ENCODE measurements at places on chromosomes 2 and 18.

GRCh38 chr18:731185-731584 lies 18.8 kb upstream of the ENOSF1 start:
- no peak for DNase-seq

- no peak for DNase-seq
Observed at GRCh38 chr2:101371636-101372035, 15.7 kb downstream of the CREG2 start.

- no peak for DNase-seq
Observed at GRCh38 chr2:2142345-2142744, 188.7 kb downstream of the MYT1L start.

GRCh38 chr2:68435615-68436014 lies 31.5 kb downstream of the FBXO48 start:
- DNase-seq: no peak

DNA sequence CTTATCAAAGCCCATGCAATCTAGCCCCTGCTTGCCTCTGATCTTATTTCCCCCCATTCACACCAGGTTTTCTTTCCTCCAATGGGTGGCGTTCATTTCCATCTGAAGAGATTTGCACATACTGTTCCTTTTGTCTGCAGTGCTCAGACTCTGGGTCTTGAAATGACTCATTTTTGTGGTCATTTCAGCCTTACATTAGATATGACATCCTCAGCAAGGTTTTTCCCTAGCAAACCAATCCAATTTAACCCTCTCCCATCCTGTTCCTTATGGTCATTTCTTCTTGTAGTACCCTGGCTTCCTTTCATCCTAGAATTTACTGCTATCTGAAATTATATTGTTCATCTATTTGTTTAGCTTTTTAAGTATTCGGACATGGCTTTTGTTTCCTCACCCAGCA lies 42.5 kb upstream of the SCN1A start:
- peak; percentile 11 for DNase-seq

DNA sequence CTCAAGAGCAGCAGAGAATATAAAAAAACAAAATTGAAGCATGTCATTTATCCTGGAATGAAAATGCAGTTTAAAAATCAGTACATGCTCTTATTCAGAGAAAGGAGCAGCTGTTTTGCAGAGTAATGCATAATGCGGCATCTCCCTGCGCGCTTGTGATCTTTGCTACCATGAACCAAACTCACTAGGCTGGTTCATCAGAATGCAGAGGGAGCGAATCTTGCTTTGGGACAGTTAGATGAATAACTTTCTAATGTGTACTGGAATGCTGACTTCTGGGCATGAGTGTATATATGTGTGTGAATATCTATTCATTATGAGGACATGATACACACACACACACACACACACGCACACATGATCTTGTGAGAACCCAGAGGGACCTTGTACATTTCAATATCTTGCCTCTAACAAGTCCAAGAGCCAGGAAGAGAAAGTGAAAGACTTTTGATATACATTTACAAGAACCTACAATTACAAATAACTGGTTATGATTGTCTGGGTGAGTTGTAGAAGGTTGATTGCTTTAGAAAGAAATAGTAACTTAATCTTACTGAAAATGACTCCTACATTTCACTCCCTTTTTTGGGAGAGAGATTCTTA lies 54.1 kb upstream of the THOC1 start:
- DNase-seq: no peak

GRCh38 chr2:101972621-101973434 lies 18.9 kb upstream of the IL1R2 start:
- peak; percentile 31 for DNase-seq

DNA sequence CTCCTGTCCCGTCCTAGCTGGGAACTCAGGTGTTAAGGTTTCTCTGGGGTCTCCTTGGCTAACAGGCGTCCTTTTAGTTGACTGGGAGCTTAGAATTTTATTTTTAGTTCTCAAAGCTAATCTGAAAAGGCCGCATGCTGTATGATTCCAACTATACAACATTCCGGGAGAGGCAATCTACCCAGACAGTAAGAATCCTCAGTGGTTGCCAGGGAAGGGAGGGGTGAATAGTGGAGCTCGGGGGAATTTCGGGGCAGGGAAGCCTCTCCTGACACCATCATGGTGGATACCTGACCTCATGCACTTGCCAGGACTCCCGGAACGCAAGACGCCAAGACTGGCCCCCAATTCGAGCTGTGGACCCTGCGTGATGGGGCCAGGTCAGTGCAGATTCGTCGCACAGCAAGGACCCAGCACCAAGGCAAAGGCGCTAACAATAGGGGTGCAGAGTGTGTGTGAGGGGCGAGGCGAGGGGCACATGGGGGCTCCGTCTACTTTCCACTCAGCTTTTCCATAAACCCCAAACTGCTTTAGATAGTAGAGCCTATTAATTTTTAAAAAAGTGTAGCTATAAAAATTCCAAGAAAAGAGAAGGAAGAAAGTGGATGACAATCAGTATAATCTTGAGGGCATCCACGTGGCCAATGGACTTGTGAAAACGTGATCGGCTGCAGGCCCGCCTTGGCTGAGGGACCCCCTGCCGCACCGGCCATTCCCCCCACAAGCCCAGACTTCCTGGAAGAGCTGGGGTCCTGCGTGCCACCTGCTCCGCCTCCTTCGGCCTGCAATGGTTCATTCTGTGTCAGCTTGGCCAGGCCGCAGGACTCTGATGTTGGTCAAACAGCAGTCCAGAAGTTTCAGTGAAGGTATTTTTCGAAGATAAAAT lies 17.3 kb downstream of the PDCD1 start:
- no peak for DNase-seq

DNA sequence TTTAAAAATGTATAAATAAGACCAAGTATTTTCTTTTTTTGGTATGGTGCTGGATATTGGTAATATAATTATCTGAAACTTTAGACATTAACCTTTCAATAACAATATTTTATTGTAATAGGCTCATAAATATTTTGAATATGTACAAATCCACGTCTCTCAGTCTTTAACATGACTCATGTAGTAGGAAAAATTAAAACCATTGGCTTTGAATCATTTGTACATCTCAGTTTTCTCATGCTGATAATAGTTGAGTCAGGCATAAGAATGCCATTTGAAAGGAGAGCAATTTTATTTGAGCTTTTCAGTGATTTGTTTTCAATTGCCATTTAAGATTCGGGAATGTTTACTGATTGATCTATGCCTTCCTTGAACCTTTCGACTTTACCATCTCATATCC lies 364.8 kb downstream of the TGIF1 start:
- DNase-seq: no peak

DNA sequence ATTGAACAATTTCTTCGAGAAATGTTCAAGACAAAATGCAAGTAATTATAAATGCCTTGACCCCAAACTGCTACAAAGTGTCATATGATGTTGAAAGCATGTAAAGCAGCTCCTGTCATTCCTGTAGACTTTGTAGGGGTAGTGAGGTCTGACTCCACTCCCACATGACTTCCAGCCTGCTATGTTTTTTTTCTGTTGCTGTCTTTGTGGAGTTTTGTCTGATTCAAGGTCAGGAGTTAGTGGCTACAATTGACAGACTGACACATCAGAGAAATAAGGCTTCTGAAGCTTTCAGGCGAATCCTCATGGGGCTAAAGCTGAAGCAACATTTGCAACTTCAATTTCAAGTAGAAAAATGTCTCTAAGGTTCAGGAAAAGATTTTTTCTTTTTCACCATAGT lies 63.9 kb upstream of the CCDC195 start:
- peak; percentile 91 for DNase-seq

- DNase-seq: no peak
Observed at GRCh38 chr2:105144152-105144940, 97.2 kb upstream of the GPR45 start.

DNA sequence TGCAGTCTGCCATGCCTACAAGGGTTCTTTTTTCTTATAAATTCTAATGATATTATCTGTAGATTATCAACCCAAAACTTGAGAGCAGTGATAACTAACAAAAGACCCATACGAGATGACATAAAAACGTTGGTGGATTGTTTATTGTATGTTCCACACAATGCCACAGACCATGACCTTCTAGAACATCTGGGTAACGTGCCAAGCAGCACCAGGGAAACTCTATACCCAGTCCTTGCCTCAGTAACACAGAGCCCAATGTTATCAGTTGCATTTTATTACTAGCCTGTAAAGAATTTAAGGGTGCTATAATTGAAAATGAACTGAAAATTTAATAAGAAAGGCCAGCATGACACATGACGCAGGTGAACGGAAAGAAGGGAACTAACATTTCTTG lies 99.1 kb upstream of the UGP2 start:
- no peak for DNase-seq

DNA sequence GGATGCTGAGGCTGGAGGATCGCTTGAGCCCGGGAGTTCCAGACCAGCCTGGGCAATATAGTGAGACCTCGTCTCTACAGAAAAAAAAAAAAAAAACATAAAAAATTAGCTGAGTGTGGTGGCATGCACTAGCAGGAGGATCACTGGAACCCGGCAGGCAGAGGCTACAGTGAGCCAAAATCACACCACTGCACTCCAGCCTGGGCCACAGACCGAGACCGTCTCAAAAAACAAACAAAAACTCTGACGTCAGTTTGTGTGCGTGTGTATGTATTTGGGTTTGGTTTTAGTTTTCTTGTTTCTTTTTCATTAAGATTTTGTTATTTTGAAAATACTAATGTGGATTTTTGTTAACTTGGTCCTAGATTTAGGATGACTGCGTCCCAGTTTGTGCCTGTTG lies 19.0 kb downstream of the CEP68 start:
- no peak for DNase-seq

- DNase-seq: no peak
Observed at GRCh38 chr2:136101042-136101441, 16.9 kb downstream of the CXCR4 start.

DNA sequence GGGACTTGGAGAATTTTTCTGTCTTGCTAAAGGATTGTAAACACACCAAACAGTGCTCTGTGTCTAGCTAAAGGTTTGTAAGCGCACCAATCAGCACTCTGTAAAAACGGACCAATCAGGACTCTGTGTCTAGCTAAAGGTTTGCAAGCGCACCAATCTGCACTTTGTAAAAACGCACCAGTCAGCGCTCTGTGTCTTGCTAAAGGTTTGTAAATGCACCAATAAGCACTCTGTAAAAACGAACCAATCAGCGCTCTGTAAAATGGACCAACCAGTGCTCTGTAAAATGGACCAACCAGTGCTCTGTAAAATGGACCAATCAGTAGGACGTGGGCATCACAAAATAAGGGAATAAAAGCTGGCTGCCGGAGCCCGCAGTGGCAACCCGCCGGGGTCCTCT lies 16.5 kb downstream of the ABI2 start:
- no peak for DNase-seq

GRCh38 chr18:47530695-47531094 lies 279.2 kb upstream of the SKOR2 start:
- DNase-seq: no peak

DNA sequence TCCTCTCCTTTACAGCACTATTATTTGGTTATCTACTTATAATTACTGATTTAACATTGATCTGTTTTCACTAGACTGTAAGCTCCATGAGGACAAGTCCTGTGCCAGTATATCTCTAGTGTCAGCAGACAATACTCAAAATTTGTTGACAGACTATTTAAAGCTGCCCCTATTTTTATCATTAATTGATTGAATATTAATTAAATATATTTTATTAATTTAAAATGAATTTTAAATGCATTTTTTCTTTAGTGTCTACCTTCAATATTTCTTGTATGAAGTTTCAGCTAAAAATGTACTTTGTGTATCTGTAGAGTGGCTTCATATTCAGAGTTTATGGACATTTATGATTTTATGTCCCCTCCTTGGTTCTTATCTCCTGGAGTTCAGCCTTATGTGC lies 26.4 kb upstream of the FHOD3 start:
- DNase-seq: no peak

GRCh38 chr2:134647607-134648256 lies 71.1 kb downstream of the TMEM163 start:
- no peak for DNase-seq

DNA sequence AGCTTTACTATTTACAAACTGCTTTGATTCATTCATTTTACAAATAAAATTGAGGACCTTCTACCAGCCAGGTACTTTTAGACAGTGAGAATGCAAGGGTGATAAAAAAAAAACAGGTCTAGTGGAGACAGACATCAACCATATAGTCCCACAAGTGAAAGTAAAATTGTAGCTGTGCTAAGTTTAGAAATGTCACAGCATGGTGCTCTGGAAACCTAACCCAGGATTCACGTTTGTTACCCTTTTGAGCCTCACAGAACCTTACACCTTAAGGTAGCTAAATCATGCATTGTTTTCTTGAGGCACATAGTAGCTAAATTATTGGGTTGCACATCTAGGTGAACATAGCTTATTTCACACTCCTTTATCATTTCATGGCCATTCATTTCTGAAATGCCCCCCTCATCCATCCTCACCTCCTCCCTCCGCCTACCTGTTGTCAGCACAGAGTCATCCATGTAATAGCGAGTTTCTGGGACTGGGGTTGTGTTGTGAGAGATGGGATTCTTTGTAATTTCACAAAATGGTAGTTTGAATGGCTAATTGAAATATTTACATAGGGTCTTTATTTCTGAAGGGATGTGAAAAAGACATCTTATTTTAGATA lies 7.1 kb downstream of the MTA3 start:
- no peak for DNase-seq

DNA sequence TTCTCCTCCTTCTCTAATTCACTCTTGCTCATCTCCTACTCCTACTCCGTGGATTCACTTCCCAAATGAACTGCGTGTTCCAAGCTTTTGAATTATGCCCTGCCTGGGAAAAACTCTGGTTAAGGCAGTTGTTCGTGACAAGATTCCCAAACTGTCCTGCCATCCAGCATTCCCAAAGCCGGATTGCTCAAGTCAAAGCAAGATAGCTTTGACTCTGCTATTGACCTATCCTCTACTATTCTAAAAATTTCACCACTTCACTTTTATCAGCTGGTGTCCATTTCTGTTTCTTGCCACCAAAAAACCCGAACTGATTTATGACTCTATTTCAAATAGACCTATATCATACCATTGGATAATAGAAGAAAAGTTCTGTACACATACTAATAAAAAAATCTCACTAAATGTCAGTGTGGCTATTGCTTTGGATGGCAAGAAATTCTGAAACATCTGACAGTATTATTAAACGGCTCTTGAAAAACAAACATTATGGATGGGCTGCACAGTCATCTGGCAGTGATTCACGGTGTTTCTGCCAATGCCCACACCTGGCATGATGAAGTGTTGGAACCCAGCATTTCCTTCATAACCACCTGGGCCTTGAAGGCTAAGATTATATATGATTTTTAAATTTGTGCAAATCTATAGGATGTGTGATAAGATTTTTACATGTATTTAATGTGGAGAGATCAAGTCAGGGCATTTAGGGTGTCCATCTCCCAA lies 87.4 kb downstream of the NCKAP5 start:
- DNase-seq: no peak

DNA sequence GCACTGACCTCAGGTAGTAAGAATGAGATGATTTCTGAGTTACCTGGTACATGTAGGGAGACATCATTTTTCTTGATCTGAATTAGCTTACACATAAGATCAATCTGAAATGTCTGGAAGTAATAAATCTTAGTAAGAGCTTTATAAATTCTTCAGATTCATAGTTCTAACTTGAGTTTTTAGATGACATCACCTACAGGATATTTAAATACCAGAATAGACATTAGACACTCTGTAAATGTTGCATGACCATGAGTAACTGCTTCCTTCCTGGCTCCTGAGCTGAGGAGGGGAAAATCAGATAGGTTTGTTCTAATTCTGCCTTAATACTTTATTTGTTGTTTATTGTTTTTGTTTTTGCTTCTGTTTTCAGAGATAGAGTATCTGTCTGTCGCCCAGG lies 181.8 kb downstream of the PHLPP1 start:
- DNase-seq: no peak

Data from foreskin melanocyte (primary cell).